ENCODE measurements at places on chromosomes 4 and X. TPM values are rescaled to one million over a fixed set of nuclear protein-coding genes. Genes with fewer than 3 reads are reported as not detected.

KIAA1210 gene
- total RNA-seq = not detected

CXCL11 gene
- total RNA-seq = 0.10 TPM

CHM gene
- total RNA-seq = 11.9 TPM

CFAP99 gene
- 0.12 TPM for total RNA-seq

CYP2U1 gene
- 1.7 TPM for total RNA-seq

IL15 gene
- 8.3 TPM for total RNA-seq

DGKK gene
- total RNA-seq = not detected

PNCK gene
- 0.58 TPM for total RNA-seq

PTPN13 gene
- 5.6 TPM for total RNA-seq

AFF2 gene
- total RNA-seq = not detected

NELFA gene
- 22.4 TPM for total RNA-seq

KCTD8 gene
- total RNA-seq = not detected

All from A549 treated with DMSO at 1 μM for 4 hours (cell line).